ENCODE measurements at places on chromosomes 11 and 22.

DNA sequence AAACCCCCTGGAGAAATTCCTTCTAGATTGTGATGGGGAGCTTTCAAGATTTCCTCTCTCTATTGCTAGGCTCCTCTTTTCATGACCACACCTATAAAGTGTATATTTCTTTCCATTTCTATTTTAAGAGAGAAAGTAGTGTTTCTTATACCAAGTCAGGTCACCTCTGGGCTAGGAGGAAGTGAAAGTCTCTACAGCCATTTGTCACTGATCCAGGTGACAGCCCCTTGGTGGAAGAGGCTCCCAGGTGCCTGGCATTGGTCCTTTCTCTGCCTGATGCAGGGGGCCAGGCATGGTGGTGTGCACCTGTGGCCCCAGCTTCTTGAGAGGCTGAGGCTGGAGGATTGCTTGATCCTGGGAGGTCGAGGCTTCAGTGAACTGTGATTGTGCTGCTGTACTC, 64.7 kb downstream of the DHCR7 start:
- no peak for DNase-seq

- DNase-seq: no peak
These were observed 132.0 kb downstream of the ELP4 start for GRCh38 chr11:31641477-31642062.

- no peak for DNase-seq
These were observed 14.5 kb downstream of the PHLDB1 start for GRCh38 chr11:118621784-118622375.

GRCh38 chr11:32079553-32079952, 11.3 kb upstream of the RCN1 start:
- DNase-seq: no peak

DNA sequence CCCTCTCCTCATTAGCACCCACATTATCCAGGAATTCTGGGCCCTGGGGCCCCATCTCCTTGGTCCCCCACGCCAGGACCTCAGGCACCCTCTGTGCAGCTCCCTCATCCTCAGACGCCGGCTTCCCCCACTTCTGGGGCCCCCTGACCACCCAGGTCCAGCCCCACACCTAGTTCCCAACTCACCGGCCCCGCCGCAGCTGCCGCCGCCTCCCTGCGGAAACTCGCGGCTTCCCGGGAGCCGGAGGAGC, at the start of gene PCSK7:
Gene PCSK7, minus strand, starts transcription at position 232 of the 250 bp plus-strand sequence. CDS start 2,229 bp downstream, outside the sequence.
- DNase-seq: no peak

DNA sequence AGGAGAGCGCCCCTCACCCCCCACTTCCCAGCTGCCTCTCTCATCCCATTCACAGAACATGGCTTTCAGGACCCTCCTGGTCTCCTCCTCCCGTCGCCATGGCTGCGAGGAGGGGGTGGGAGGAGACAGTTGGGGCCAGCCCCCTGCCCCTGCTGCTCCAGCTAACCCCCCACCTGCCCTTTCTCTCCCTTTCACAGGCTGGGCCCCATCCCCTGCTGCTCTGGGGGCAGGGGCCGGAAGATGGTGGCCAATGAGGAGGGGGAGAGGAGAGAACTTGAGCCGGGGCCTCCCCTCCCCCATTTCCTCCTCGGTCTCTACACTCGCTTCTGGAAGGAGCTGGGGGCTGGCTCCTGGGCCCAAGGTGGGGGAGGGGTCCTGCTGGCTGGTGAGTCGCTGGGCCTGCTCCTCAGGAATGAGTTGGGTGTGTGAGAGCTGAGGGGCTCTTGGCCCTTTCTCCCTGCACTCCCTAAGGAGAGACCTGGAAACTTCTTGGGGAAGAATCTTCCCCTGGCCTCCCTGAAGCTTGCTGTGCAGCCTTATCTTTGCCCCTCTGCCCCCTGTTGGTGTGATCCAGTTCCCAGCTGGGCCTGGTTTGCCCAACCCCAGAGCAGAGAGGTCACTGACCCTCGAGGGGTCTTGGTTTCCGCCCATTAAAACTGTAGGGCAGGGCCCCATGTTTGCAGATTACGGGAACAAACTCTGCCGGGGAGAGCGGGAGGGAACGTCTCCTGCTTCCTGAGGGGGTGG, 10.2 kb downstream of the YPEL4 start:
- no peak for DNase-seq

- DNase-seq: no peak
These were observed 64.8 kb downstream of the APOL1 start for GRCh38 chr22:36317658-36318271.

GRCh38 chr22:49702068-49702397, 125.6 kb downstream of the BRD1 start:
- no peak for DNase-seq

DNA sequence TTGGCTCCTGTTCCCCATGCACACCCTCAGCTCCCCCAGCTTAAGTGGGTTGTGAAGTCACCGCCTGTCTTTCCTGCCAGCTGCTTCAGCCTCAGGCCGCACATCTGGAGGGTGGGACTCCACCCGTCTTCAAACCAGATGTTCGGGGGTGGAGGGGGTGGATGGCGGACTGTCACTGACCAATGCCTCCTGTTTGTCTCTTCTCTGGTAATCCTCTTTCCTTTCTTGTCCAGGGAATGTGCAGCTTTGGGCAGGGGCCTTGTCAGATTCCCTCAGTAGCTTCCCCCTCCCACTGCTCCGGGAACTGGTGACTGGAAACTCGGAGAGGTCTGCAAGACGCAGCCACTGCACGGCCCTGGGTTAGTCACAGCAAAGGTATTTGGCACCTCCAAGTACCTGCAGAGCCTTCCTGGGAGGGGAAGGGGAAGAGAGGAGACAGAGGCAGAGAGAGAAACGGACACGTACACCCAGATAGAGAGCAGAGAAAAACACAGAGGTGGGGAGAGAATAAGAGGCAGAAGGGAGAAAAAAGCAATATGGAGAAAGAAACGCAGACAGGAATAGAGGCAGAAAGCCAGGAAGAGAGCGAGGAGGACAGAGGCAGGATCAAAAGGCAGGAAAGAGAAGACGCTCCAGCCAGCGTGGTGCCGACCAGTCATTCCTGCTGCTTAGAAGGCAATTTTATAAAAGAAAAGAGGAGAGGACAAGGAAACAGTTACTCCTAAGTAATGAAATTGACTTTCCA, 56.1 kb upstream of the TIMP3 start:
- no peak for DNase-seq

DNA sequence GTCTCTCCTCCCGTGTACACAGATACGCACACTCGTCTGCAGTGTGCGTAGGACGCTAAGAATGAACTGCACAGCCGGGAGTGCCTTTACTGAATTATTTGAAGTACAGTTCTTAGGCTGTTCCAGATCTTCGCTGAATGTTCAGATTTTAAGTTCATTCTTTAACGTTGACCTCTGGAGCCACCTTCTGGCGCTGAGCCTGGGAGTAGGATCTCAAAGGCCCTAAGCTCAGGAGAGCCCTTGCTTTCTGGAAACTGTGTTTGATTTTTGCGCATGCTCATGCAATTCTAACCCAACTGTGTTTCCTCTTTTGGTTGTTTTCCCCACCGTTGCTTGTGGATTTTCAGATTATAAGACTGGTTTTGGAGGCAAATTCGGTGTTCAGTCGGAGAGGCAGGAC, 22.8 kb downstream of the CTTN start:
- DNase-seq: no peak
